ENCODE measurements at places on chromosomes 1 and 21.

- no peak for DNase-seq
Measured at GRCh38 chr1:156128654-156129597, 14.4 kb downstream of the LMNA start.

DNA sequence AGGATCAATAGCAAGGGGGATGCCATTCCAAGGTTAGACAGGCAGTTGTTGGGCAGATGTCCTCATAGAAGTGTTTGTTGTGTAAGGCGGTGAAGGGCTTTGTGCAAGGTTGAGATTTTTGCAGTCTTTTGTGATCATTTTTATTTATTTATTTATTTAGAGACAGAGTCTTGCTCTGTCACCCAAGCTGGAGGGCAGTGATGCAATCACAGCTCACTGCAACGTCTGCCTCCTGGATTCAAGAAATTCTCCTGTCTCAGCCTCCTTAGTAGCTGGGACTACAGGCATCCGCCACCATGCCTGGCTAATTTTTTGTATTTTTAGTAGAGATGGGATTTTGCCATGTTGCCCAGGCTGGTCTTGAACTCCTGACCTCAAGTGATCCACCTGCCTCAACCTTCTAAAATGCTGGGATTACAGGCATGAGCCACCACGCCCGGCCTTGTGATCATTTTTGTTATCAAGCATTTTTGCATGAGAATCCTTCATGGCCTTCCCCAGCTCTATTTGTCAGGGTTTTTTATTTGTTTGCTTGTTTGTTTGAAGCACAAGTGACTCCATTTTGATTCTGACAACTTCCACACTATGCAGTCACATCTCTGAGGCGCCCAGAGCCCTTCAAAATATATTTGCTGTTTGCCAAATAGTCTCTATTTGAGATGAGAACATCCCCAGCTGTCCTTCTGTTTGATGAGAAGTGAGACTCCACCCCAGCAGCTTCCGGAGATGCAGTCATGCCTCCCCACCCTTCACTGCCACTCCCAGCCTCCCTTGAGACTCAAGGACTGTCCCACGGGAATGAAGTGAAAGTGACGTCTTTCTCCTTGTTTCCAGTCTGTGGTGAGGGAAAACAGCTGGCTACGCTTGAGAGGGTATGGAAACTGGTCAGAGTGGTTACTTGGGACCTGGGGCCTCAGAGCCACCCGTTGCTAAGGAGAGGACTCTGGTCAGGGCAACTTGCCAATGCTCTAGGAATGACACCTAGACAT is 38.0 kb downstream of the TMEM50B start:
- no peak for DNase-seq

DNA sequence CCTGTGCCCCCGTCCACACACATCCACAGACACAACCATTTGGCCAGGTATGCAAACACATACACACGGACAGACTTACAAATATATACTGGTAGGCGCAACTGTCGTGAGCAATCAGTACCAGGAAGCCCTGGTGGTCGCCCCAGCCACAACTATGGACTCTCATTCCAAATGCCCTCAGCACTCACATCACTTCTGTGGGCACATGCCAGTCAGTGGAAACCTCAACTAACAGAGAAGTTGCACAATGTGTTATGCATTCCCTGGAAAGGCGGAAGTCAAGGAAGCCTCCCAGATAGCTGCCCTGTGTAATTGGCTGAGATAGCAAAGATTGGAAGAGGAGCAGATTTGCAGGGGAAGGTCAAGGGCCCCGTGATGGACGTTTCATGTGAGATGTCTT is 1.4 kb upstream of the HEYL start:
- DNase-seq: no peak

DNA sequence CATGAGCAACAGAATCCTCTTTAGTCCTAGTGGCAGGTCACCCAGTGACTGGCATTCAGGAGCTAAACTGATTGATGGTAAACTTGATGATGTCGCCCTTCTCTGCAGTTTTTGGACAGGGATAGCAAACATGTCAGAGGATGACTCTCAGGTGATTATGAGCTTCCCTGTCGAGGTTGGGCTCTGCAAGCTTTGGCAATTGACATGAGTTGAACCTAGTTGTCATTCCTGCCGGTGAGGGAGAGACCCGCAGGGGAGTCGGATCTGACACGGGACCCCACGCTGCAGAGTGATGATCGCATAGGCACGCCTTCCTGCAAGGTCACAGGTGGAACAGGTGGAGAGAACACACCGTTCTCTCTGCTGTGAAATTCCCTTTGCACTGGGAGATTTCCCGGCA is 438.0 kb upstream of the VAMP3 start:
- DNase-seq: no peak

DNA sequence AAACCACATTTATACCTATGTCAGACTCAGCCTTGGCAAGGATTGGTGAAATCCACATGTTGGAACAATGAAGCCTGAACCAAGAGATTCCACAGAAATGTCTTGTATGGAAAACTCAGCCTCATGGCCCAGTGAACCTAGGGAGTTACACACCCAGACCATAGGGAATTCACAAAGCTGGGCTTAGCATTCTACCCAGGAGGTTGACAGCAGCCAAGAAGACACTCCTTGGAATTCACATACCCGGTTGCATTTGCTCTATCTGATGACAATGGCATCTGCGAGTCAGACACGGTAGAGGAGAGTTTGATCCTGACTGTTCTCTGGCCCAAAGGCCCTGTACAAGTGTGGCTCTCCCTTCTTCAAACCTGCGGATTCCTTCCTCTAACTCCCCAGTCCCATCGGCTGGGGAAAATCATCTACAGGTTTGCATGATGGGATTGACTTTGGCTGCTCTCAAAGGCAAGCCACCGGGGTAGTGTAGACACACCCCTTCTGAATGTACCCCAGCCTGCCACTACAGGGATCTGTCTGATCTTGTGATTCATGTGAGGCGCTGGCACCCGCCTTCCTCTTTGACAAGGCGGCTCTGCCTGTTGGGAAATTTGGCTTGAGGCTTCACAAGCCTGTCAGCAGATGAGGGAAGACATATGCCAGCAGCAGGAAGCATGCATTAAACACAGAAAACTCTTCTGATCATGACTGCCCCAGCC is 297.3 kb upstream of the KAZN start:
- no peak for DNase-seq

GRCh38 chr1:171286032-171286705 is 27.8 kb upstream of the FMO4 start:
- no peak for DNase-seq

DNA sequence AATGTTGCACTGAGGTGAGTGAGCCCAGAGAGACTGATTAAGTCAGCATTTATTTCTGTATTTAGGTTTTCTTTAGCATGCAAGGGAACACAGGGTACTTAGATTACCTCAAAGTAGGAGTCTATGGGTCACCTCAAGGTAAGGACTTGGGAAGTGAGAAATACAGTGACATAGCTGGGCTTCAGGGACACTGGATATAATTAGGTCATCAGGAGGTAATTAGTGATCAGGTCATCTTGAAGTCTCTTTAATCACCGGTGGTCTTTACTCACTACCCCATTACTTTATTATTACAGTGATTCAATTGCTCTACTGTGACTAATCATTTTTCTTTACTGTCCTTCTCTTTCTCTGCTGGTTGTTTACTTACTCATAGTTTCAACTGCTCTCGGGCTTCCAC is 59.9 kb upstream of the KCNK1 start:
- DNase-seq: no peak

DNA sequence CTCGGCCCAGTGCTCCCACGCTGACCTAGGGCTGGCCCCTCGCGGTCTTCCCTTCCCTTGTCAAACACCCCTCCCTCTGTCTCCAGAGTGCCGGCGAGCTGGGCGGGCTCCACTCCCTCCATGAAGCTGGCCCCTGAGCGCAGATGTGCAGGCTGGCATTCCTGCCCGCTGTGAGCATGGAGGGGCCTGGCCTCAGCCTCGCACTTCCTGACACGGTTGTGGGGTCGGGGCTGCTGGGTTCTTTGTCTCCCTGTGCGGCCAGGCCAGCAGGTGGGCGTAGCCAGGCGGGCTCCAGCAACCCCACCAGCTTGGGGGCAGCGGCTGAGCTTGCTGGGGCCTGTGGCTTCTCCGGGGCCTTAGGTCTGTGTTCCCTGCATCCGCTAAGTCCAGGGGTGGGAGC is 14.2 kb upstream of the PEX10 start:
- DNase-seq: no peak

DNA sequence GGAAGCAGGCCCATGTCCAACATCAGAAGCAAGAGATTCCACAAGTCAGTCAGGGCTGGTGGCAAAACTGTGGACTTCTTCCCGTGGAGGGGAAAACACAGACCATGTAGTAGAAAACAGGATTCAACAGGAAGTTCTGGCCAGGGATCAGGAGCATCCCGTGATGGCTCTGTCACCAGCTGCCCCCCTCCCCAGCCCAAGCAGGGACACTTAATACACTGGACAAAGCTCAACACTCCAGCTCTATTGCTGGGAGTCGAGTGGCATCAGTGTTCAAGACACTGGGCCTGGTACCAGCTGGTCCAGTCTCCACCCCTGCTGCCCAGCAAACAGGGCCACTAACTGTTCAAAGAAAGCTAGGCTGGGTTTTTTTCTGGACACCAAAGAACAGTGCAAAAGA is 3.7 kb downstream of the SLC45A3 start:
- no peak for DNase-seq

GRCh38 chr1:232127190-232127589 is 500.6 kb downstream of the DISC1 start:
- DNase-seq: no peak

DNA sequence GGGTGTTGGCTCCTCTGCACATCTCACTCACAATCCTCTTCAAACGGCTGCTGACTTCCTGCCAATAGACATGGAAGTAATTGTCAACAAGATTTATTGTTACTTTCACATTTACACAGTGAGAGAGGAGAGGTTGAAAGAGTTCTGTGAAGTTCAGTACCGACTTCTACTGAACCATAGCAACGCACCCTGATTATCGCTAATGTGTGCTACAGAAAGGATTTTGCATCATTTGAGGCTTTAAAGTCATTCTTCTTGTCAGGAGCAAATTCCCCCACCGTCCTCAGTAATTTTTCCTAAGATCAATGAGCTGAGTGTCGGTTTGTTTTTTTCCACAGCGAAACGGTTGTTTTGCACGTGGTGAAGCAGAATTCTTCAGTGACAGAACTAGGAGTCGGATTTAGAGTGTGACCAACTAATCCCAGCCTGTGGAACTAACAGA is 361.0 kb downstream of the ADGRL2 start:
- DNase-seq: no peak

DNA sequence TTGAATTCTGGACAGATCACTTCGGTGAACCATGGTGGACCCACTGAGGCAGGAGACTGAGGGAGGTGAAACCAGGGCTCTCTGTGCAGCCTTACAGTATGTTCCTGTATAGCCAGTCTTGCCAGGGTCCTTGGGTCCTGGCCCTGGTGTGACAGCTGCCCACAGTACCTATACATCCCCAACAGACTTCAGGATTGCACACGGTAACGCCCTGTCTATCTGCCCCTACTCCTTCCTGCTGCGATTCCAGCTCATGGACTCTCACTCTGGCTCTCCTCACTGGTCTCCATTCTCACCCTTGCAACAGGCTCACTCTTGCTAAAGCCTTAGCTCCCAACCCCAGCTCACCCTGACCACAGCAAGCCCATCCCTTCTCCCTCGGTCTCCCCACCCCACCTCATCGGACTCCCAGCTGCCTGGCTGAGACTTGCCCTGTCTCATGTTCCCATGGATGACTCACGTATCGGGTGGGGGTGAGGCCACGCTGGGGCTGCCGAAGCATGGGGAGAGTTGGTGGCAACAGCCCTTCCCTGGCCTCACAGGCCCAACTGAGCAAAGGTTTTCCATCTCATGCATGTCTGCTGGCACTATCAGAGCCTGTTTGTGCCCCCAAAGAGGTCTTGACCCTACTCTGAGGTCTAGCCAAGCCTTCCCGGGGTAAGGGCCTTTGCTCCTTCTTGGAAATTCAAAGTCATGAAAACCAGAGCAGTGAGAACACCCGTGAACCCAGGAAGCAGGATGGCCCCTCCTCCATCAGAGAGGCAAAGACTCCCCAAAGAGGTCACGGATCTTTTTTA is 7.1 kb downstream of the PHLDA3 start:
- DNase-seq: no peak

GRCh38 chr21:42209801-42210479 is 9.0 kb upstream of the ABCG1 start:
- DNase-seq: no peak
